ENCODE measurements at places on chromosomes 3 and 15.

DNA sequence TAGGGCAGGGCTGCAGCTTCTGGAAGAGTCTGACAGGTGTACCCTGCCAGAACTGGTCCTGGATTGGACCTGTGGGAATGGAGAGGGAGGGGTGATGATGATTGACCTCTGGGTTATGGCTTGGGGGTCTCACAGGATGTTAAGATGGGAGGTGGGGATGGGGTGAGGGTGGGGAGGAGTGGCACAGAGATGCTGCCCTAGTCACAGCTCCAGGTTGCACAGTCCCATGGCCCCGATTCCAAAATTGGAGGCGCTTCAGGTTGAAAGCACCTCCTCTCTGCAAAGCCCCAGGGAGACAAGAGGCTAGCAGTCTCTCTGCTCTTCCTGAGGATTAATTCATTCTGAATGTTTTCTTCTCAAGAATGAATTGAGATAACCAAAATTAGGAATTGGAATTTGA is 101.4 kb downstream of the FAM43A start:
- no peak for DNase-seq

DNA sequence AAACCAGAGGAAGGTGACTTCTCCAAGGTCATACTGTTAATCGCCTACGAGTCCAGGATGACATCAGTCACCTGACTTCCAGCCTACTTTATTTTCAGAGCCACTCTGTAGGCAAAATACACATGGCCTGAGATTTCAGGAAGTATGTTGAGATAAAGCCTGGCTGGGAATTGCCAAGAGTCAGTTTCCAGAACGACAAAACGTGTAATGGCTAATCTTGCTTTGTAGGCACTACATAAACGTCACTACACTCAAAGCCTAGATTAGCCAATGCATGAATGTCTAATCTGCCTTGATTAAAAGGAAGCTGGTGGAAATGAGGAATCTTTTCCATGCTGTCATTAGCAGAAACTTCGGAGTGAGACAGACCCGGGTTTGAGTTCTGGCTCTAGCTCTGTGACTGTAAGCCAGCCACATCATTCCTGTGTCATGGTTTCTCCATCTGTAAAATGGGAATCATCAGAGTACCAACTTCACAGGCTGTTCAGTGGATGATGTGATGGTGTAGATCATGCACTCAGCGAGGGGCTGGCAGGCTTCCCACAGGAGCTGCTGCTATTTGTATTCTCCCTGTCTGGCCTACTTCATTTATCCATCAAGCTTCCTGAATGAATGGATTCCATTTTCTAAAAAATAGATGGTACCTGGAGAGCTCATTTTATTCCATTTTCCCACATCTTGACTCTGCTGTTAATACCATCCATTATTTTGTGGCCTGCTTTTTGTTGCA is 241.9 kb downstream of the XXYLT1 start:
- DNase-seq = peak; percentile 42

- DNase-seq = no peak
These were observed 93.7 kb downstream of the RAD18 start for GRCh38 chr3:8869613-8870012.

- DNase-seq = no peak
These were observed 403.5 kb downstream of the FHIT start for GRCh38 chr3:60847791-60848190.

DNA sequence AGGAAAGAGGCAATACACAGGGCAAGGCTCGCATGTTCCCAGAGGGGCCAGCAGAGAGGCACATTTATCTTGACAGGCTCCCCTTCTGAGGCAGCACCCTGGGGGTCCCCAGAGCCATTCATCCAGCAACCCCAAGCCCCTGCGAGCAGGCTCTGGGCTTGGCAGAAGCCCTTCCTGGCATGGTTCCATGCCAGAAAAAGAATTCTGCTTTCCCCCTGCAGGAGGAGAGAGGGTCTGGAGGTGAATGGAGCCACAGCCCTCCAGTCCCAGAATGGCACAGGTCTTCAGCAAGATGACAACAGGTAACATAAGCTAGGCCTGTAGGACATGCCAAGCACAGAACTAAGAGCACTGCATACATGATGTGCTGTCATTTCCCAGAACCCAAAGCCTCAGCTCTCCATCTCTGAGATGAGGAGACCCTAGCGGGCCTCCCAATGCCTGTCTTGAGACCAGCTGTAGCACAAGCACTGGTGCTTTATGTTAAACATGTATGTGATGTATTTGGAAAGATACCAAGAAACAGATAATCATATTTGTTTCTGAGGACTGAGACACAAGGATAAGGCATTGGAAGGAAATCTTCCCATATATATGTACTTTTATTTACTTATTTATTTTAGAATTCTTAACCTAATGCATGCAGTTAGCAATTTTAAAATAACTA is 121.6 kb downstream of the ALDH1A2 start:
- no peak for DNase-seq

DNA sequence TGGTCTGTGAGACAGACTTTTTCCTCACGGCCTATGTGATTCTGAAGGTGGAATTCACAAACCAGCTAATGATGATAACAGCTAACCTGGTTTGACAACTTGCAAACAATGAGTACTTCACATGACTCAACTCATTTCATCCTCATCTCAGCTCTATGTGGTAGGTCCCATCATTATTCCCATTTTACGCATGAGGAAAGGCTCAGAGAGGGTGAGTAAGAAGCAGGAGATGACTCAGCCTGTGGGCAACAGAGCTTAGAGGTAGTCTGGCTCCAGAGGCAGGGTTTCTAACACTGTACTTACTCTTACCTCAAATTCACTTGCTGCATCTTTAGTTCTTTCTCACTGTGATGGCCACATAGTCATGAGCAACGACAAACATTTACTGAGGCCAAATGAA is 25.8 kb upstream of the PSMD6 start:
- DNase-seq = no peak

- no peak for DNase-seq
These were observed 336.1 kb upstream of the NR2F2 start for GRCh38 chr15:95994418-95994817.

DNA sequence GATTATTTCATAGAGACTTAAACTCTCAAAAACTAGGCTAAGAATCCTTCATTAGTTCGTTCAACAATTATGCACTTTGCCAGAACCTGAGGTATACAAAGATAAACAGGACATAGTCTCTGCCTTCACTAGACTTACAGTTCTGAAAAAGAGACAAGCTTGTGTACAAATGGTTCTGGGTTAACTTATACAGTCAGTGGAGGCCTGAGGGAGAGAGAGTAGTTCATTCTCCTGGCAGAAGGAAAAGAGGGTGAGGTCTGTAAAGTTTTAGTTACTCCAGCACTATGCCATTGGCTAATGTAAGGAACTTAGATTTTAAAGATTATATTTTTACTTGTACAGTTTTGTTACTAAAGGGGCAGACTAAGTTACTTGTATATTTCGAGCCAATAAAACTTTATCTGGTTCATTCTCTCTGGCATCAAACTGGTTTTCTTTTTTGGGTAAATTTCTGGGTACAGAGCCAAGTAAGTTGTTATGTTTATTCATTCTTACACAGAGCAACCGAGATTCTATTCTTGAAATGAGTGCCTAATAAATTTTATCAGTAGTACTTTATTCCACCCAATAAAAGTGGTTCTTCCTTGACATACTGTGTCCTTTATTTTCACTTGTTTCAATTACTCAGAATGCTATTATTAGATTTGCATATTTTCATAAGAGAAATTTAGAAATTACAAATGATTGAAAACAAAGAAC is 278.7 kb downstream of the TIGIT start:
- DNase-seq = no peak

DNA sequence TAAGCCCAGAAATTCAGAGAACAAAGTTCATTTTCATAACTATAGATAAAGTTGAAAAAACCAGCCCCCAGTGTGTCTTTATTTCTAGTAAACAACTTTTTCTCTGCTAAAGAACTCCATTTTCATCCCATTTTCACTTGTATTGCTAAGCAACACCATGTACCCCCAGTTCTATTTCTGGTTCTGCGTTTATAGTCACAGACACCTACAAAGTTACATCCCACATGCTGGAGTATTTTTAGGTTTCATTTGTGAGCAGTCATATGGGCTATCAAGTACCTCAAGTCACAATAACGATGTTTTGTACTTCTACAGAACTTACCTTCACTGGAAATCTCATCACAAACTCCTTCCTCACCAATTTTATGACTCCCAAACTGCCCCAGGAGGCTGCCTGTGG is 236.5 kb downstream of the RSL24D1 start:
- no peak for DNase-seq

DNA sequence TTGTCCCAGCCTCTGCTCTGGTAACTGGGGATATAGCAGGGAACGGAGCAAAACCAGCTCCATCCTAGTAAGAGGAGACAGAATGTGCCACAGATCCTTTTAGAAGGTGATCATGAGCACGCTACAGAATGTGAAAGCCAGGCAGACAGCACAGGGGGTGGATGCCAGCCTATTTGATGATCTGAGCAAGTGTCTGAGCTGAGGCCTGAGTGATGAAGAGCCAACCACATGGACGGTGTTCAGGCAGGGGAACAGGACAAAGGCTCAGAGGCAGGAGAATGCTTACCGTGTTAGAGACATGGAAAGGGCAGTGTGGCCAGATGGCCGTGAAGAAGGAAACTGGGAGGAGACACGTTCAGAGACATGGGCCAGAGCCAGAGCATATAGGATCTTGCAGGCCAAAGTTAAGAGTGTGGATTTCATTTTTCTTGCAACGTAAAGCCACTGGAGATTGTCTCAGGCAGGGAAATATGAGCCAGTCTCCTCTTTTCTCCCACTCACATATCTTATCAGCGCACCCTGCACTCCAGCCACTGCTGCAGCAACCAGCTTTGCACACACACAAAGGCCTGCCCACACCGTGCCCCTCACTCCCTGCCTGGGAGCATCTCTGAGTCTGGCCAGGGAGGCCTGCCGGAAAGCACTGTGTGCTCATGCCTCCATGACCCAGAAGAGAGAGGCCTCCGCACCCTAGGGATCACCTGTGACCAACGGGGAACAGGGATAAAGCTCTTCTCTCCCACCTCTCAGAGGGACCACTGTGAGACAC is 20.1 kb downstream of the RAB43 start:
- no peak for DNase-seq

DNA sequence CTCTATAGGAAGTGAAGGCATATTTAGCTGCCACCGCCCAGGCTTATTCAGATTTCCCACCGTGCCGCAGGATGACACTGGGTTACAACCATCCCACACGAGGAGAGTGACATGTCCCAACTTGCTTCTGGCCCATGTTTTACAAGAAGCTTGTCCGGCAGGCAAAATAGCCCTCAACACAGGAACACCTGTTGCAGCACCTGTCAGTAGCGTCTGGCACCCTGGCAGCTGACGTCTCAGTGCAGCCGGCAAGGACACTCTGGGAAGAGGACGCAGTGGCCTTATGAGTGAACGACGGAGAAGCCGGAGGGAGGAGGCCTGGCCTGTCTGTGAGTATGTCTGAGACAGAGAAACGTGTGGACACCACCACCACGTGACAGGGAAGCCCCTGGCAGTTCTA is 32.1 kb downstream of the FAM174B start:
- no peak for DNase-seq

GRCh38 chr3:56860939-56861338 is 59.2 kb upstream of the ARHGEF3 start:
- DNase-seq = no peak

- DNase-seq = no peak
These were observed 111.9 kb downstream of the BCHE start for GRCh38 chr3:165725296-165725695.

- no peak for DNase-seq
These were observed 113.5 kb downstream of the FNDC3B start for GRCh38 chr3:172152874-172153273.

GRCh38 chr3:162421721-162422120 is 925.1 kb downstream of the OTOL1 start:
- DNase-seq = no peak

DNA sequence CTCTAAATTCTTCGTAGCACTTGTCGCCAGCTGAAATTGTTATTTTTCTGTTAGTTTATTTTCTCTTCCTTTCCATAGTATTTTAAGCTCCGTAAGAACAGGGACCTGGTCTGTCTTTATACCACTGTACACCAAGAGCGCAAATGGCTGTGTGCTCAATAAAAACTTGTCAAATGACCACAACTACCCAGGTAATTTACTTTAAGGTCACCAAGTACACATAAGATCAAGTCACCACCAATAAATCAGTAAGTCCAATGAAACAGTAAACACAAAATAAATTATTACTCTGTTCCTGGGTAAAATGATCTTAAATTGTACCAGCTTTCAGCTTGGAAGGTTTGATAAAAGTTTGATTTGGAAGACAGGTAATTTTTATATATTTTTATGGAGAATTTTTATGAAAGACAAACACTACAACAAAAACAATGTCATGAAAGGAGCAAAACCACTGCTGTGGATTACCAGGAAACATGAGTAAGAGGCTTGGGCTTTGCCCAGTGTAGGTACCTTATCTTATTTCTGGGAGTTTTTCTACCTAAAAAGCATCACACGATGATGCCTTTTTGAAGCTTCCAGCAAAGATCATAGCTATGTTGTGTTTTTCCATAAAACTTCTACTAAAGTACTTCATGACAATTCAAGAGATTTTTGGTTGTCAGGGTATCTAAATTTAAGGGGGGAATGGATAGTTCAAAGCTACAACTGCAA is 406.8 kb downstream of the SHQ1 start:
- DNase-seq = no peak

DNA sequence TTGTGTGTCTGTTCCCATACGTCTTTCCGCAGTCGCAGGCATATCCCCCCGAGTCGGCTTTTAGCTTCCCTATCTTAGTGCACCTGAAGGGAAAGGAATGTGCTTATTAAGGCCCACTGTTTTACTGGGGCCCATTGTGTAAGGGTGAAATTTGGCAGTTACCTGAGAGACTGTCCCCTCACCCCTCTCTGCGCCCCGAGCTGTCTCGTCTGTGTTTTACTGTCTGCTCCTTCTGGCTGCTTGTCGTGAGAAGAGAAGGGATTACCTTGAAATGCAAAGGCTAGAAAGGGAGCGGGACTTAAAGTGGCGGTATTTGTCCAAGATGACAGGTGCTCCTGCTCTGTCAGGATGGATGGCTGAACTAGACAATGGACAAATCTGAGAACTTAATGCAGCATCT is 233.0 kb upstream of the POU1F1 start:
- no peak for DNase-seq

DNA sequence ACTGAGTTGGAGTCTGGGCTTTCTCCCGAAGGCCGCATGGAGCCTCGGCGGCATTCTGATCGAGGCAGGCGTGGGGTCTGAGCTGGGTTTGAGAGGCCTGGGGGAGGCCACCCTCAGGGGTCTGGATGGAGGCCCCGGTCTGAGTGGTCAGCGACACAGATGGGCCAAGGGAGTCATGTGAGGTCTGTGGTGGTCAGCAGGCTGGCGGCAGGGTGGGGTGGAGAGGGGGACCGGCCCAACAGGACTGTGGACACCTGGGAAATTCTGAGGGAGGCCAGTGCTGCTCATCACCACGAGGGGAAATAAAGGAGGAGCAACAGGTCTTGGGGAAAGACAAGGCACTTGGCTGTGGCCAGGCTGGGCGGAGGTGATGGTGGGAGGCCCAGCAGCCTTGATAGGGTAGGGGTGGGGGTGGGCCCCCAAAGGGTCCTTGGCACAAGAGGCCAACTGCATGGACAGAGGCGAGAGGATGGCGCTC is 16.2 kb downstream of the CTSH start:
- DNase-seq = no peak
